ENCODE measurements at places on chromosomes 12 and 14.

DNA sequence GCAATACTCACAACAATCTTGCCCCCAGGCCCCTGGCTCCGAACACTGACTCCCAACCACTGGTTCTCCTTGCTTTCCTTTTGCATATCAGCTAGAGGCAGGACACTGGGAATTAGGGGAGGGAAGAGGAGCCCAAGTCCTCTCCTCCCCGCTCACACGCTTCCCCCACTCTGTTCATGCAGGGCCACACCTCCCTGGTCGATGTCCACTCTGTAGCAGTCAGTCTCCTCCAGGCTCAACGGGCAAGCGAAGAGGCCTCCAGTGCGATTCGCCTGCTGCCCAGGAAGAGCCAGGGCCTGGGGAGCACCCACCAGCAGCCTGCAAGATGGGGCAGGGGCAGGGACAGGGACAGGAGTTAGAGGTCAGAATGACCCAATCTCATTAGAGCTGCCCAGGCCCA lies 4.8 kb downstream of the ITGA7 start:
- DNase-seq: no peak

DNA sequence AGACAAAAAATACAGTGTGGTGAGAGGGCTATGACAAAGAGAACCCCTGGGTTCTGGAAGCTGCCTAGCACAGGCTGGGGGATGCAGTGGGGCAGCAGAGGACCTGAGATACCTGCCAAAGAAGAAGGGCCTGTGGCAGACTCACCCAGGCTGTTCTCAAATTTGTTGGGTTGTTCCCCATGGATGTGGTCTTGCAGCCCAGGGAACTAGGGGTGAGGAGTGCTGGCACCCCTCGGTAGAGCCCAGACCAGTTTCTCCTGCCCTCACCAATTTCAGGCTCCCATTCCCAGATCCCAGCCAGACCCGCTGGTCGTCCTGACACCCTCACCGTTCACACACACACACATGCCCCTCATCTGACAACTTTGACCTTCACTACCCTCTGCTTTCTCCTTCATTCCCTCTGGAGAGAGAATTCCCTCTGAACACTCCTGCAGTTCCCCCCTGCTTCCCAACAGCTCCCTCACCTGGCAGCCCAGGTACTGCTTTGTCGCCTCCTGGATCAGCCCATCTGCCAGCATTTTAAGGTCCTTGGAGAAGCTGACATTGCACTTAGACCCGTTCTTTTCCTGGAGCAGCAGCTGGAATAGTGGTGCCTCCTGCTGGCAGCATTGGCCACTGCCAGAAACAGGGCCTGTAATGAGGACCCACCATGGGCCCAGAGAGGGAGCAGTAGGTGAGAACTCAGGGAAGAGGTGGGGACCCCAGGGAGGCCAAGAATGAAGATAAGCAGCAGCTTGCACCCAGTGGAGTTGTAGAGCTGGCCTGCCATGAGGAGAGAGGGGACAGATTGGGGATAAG lies 5.9 kb upstream of the GDF11 start:
- DNase-seq: no peak

DNA sequence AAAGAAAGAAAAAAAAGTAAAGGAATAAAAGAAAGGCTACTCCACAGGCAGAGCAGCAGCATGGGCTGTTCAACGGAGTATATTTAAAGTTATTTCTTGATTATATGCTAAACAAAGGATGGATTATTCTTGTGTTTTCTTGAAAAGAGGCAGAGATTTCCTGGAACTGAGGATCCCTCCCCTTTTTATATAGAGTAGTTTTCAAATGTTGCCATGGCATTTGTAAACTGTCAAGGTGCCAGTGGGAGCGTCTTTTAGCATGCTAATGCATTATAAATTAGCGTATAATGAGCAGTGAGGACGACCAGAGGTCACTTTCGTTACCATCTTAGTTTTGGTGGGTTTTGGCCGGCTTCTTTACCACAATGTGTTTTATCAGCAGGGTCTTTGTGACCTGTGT lies 383.0 kb downstream of the PCNX1 start:
- no peak for DNase-seq

GRCh38 chr14:72706485-72706884 lies 187.4 kb downstream of the DPF3 start:
- DNase-seq: no peak

DNA sequence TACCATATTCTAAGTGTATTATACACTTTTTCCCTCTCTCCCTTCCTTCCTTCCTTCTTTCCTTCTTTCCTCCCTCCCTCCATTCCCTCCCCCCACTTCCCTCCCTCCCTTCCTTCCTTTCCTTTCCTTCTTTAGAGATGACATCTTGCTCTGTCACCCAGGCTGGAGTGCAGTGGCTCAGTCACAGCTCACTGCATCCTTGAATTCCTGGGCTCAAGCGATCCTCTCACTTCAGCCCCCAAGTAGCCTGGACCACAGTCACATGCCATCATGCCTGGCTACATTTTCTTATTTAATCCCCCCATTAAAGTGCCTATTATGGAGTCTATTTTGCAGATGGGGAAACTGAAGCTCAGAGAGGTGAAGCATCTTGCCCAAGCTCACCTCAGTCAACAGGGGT lies 55.0 kb downstream of the SVOP start:
- no peak for DNase-seq

GRCh38 chr12:15472036-15472435 lies 149.7 kb downstream of the PTPRO start:
- no peak for DNase-seq

GRCh38 chr12:58592475-58593207 lies 327.7 kb downstream of the LRIG3 start:
- DNase-seq: no peak

DNA sequence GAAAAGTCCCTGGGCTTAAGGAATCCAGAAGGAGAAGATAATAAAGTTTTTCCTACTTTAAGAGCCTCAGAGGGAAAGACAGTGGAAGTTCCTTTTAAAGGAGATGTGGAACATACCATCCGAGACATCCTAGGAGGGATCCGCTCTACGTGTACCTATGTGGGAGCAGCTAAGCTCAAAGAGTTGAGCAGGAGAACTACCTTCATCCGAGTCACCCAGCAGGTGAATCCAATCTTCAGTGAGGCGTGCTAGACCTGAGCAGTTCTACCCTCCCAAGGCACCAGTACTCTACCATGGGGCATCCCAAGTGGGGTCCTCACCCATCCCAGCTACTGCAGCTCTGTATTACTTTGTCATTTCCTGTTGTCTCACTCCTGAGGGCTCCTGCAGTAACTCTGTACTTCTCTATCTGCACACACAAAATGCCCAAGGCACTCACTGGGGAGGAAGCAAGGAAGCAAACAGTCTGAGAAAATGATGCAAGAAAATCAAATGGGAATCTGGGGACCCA lies 3.8 kb downstream of the TINF2 start:
- no peak for DNase-seq

All from stimulated activated CD4-positive, alpha-beta T cell treated with anti-CD3 and anti-CD28 coated beads, Interleukin-4, amount 100 ng/mL, for 48 hours (primary cell).